ENCODE measurements at places on chromosomes 5 and 9. TPM values are rescaled to one million over a fixed set of nuclear protein-coding genes. Genes with fewer than 3 reads are reported as not detected.

LCP2 gene
- total RNA-seq, result not detected

HARS2 gene
- total RNA-seq, result 34.0 TPM

FYB1 gene
- 0.16 TPM for total RNA-seq

LMX1B gene
- not detected for total RNA-seq

FKBP15 gene
- total RNA-seq, result 13.7 TPM

IFNK gene
- total RNA-seq, result not detected

SURF2 gene
- total RNA-seq, result 14.6 TPM

SEMA6A gene
- 0.16 TPM for total RNA-seq

MARCOL gene
- not detected for total RNA-seq

HOMER1 gene
- total RNA-seq, result 6.0 TPM

SLC1A1 gene
- total RNA-seq, result 4.8 TPM

SPACA9 gene
- 2.7 TPM for total RNA-seq

PCDHGB5 gene
- 33.0 TPM for total RNA-seq

Data from bronchial smooth muscle cell (primary cell).